Muscle of arm (tissue), 14 donors: ENCODE measurements at places on chromosomes 4 and X.

GRCh38 chrX:17839269-17839668 is 21.8 kb downstream of the RAI2 start:
- DNase-seq = no peak

DNA sequence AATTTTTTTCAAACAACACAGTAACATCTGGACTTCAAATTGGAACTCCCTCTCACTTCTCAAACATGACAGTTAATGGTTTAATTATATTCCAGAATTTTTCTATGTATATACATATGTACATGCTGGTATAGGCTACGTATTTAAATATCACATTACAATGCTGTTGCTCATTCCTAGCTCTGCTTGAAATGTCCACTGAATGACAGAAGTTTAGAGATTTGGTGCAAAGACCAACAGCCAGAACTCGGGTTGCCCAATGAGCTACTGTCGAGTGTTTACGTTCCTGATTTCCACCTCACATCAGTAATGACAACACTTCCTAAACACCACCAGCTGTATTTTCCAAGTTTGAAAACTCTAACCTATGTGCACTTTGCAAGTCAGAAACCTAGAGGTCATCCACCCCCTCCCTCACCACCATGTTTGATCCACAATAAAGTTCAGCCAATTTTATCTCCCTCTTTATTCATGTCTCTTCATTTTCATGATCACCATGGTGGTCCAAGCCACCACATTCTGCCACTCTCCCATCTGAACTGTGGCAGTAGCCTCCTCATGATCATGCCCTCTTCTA is 49.3 kb upstream of the RPL34 start:
- DNase-seq = no peak

DNA sequence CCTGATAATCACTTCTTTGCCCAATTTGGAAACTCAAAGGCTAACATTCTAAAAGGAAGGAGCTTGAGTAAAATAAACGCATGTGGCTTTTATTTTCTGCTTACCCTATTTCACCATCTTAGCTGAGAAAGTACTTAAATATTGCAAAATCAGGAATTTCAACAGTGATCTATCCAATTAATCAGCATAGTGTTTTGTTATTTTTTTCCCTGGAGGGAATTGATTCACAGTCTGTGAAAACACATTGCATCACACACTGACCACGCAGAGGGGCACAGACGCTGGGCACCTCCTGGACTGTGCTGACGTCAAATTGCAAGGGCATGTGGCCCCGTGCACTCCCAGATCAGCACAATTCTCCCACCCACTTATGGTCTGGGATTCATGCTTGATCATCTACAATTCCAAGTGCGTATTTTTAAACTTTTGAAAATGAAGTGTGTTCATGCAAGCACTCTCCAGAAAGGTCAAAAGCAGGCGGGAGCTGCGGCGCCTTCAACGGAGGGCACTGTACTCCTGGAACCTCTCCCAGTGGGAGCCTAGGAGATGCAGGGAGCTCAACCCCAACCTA is 320.6 kb upstream of the PPARGC1A start:
- DNase-seq = no peak

GRCh38 chr4:127632420-127633403 is at the start of gene INTU:
Gene INTU, plus strand, starts transcription at chr4:127632957. Its CDS starts 78 bp downstream, at chr4:127633035.
- DNase-seq = peak; percentile 95

- peak; percentile 15 for DNase-seq
Measured at GRCh38 chr4:121951521-121952110, at the start of gene TRPC3. Gene TRPC3, minus strand, starts transcription at chr4:121952060. Its CDS starts 380 bp downstream, at chr4:121951680.

DNA sequence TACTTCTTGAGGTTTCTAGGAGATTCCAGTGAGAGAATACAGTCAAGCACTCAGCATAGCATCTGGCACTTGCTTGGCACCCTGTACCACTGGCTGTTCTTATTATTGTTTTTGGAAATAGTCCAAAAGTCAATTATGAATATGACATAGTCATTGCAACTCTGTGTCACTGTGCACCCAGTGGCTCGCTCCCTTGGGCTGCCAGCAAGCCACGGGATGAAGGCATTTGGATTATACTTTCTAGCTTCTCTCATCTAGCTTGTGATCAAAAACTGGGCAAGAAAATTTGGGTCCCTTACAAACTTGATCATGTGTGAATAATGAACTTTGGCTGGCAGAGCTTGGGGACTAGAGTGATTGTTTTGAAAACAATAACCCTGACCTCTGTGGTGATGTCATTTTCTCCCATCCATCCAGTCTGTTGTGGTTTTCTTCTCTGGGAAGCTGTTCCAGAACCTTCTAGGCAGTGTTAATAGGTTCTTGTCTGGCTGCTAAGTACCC is 32.7 kb upstream of the LIMCH1 start:
- DNase-seq = no peak

DNA sequence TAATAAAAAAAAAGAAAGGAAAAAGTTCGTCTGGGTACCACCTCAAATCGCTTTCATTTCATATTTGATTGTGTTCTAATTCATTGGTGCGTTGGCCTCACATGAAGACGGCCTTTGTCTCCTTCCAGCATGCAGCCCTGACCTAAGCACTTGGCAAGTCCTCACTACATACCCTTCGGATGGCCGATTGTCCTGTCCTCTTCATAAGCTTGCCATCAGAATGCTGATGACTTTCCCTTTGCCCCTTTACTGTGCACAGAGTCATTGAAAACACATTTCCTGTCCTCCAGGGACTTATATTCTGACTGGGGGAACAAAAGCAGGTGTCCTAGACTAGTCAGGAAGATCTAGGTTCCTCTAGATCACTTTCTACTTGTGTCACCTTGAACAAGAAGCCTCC is 43.0 kb downstream of the RTL5 start:
- DNase-seq = no peak

- DNase-seq = peak; percentile 6
Measured at GRCh38 chrX:118872102-118872566, 48.5 kb downstream of the ZCCHC12 start.

DNA sequence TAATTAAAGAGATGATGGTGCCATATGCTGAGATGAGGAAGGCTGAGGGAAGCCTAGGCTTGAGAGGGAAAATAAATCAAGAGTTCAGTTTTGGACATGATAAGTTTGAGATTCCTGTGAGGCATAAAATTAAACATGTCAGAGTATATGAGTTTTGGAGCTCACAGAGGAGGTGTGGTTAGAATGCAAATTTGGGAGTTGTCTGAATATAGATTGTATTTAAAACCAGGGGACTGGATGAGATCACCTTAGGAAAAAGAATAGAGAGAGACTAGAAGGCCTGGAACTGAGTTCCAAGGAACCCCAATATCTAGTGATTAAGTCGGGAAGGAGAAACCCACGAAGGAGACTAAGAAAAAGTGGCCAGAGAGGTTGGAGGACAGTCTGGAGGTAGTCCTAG is 65.5 kb downstream of the FRMPD3 start:
- no peak for DNase-seq

DNA sequence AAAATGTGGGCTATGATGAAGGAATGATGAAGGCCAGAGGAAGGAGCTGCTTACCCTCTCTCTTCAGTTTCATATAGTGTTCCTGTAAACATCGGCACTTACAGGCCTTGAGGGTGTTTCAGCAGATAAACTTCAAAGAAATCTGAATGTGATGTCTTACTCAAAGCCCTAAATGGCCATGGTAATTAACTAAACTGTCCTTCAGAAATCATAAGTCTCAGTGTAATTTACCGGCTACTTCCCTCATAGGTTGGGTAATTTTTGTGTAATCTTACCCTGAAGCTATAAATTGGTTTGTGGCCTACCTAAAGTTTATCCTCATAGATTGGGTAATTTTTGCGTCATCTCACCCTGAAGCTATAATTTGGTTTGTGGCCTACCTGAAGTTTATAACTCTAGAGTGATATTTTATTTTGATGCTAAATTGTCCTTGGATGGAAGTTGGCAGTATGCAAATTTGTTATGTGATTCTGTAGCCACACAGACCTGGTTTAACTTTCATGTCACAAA is 2700.3 kb downstream of the ARAP2 start:
- no peak for DNase-seq

- peak; percentile 50 for DNase-seq
Measured at GRCh38 chr4:124209211-124209610, 503.3 kb downstream of the ANKRD50 start.

DNA sequence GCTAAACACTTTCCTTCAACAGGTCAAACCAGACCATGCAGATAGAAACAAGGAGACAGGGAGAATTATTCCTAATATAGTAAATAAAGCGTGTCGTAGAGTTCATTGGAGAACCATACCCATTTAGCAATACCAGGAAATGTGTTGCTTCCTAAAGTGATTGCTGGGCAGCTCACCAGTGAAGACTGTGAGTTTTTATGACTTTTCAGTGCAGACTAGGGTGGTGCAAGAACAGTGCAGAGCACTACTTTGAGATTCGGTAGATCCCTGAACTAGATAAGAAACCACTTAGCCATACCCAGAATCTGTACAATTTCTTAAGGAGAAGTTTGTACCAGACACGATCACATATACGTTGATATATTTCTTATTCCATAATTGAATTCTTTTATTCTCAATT is 87.4 kb downstream of the EMCN start:
- no peak for DNase-seq

DNA sequence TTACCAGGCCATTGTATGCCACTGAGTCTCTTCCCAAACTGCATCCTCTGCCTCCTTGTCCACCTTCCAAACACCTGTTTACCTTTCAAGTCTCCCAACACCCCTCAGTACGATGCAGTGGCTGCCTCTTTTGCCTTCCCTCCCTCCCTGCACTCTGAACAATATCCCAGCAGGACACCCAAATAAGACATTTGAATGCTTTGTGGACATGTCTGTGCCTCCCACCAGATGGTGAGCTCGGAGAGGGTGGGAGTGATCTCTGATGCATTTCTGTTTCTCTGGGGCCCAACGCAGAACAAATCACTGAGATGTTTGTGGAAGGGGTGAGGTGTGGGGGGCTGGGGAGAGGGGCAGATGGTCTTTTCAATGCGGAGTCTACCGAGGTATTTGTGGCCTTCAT is 33.4 kb downstream of the PJA1 start:
- no peak for DNase-seq

- DNase-seq = no peak
Measured at GRCh38 chrX:4320436-4320947, 607.0 kb upstream of the PRKX start.

DNA sequence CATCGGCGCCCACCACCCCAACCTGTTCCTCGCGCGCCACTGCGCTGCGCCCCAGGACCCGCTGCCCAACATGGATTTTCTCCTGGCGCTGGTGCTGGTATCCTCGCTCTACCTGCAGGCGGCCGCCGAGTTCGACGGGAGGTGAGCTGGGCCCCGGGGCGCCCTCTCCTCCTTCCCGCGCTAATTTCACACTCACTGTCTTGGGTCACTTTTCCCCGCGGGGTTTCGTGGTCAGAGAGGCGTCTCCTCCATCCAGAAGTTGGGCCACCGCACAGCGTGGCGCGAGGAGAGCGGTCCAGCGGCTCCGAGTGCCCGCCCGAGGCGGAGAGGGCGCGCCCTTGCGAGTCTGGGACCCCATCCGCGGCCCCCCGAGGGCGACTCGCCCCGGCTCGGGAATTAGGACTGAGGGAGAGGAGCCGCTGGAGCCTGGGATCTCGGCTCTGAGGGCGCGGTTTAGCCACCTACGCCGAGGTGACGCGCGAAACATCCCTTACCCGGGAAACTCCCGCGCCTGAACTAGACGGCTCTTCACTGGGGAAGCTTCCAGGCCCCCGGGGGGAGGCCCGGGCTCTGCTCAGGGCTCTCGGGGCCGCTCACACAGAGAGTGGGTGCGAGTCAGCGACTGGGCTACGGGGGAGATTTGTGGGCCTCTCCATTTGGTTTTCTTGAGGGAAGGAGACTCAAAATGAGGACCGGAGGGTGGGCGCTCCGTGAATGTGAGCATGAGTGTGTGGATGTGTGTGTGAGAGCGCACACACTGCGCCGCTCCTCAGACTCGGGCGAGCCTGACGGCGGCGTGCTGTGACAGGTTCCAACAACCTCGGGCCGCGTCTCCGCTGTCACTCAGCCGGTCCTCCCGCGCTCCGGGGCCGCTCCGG is 551 bp downstream of the NPNT start:
- peak; percentile 15 for DNase-seq

- no peak for DNase-seq
Measured at GRCh38 chr4:169030562-169030982, 20.5 kb upstream of the CBR4 start.

DNA sequence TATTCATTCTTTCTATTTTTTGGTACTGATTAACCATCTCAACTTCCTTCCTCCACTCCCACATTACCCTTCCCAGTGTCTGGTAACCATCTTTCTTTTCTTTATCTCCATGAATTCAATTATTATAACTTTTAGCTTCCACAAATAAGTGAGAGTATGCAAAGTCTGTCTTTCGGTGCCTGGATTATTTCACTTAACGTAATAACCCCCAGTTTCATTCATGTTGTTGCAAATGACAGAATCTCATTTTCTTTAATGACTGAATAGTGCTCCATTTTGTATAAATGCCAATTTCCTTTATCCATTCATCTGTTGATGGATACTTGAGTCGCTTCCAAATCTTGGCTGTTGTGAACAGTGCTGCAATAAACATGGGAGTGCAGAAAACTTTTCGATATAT is 940.4 kb downstream of the GLUD2 start:
- DNase-seq = no peak

DNA sequence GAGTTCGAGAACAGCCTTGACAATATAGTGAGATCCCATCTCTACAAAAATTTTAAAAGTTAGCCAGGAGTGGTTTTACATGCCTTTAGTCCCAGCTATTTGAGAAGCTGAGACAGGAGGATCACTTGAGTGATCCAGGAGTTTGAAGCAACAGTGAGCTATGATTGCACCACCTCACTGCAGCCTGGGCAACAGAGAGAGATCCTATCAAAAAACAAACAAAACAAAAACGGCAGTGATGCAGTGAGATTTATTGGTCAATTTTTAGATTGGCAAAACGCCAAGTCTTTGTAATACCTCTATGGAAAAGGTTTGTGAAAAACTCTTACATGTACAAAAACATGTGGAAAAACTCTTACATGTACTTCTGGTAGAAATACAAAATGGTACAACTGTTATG is 91.3 kb downstream of the PTPN13 start:
- DNase-seq = no peak

DNA sequence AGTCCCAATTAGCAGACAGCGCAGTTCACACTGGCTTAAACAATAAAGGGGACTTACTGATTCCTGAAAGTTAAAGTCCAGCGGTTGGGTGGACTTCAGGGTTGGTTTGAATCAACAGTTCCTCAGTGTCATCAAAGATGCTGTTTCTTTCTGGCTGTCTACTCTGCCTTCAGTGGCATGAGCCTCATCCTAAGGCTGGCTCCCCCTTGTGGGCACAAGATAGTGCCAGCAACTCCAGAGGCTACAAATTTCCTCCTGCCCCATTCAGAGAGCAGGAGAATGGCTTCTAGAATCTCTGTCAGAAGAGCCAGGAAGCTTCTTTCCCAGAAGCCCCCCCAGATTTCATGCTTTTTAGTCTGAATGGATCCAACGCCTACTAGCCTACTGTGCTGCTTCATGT is 82.4 kb upstream of the MTM1 start:
- DNase-seq = no peak

DNA sequence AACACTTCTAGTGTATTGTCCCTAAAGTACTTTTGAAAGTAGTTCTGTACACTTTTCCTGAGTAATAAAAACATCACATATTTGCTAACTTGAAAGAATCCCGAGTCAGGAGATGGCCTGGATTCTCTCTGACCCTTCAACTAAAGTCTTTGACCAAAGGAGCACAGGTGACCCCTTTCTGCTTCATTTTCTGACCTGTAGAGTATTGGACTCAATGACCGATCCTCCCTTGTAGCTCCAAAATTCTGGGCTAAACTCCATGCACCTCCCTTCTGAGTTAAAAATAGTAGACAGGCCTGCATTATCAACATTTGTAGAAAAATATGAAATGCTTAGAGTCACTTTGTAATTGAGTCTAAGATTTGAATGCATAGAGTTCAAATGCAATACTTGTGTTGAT is 4.0 kb upstream of the TAPT1 start:
- DNase-seq = no peak

GRCh38 chr4:47550899-47551548 is 65.9 kb downstream of the ATP10D start:
- DNase-seq = no peak
